ENCODE measurements at places on chromosomes 11 and 22.

DNA sequence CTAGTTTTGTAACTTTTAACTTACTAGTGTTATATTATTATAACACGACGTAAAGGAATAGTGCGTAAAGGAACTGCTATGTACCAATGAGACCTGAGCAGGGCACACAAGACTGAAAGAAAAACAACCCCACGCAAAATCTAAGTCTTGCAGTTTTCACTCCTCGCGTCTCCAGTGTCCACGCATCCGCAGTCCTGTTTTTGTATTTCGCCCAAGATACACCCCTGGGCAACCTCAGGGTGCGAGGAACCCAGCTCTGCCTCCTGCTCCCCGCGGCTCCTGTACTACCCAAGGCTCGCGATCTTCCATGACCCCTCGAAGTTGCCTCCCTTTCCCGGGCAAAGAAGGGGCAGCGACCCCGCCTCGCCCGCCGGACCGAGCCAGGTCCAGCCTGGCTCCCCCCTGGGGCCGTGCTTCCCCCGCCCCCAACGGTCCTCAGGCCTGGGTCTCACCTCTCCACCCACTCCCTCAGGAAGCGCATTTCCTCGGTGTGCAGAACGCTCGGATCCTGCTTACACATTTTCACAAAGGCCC, 393 bp downstream of the ST13 start:
- DNase-seq: peak; percentile 7

DNA sequence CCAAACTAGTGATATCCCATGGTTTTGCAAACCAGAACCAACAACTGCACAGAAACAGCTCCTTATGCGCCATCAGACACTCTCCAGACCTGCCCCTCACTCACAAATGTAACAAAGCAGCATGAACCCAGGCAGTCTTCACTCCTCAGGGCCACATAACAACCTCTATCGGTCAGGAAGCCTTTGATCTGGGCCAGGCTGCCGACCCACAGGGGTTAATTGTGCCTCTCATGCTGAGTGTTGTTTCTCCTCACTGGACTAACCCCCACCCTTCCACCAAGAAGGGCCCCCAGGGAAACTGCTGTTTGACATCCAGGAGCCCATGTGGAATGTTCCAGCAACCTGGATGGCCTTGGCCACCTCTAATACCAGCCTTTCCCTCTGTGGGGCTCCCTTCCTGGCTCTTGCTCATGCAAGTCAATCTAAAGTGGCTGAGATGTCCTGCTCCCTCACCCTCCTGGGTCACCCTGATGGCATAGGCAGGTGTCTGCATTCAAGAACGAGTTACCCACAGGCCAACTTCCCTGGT, 7.9 kb upstream of the RGL4 start:
- DNase-seq: no peak

DNA sequence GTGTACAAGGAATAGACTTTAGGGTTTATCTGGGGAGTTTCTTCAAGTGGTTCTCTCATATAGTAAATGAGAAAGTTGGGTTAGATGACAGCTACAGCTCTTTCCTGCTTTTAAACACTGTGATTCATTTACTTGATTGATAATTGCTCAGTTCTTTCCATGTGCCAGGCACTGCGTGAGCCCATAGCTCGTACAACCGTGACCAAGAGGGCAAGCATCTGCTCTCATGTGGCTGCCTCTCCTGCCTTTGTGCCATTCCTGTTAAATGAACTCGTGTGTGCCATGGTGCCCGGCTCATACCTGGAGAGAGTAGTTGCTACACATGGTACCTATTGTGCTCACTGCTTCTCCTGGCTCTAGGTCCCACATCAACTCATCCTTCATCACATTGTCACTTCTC, 206.3 kb downstream of the SNX19 start:
- no peak for DNase-seq

GRCh38 chr11:68680541-68681231, 3.7 kb upstream of the GAL start:
- DNase-seq: no peak

DNA sequence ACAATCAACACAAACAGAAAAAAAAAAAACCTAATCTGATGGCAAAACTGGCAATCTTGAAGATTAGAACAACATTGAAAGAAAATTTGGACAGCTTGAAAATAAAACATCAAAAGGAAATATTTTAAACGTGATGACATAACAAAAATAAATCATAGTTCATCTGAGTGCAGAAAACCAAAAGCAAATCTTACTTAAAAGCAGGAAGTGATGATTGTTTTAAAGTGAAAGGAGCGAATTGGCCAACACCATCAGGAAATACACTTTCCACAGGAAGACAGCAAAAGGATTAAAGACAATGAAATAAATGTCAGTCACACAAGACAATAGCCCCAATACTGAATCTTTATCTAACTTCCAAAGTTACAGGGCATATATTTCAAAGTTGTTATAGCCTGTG, 696.5 kb upstream of the CHORDC1 start:
- DNase-seq: no peak

DNA sequence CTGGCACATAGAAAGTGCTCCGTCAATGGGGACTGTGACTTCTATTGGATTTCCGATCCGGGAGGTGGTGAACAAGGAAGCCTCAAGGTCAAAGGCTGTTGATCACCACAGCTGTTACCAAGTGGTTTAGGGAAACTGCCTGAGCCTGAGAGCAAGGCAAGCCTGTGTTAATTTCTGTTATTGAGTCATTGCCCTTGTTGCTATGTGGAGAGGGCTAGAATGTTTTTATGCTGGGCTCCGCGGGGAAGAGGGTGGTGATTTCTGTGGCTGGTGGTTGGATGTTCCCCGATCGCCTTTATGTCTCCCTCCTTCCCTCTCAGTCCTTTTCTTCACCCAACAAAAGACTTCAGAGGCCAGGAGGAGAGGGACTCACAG, 108.5 kb upstream of the ALX4 start:
- no peak for DNase-seq

- DNase-seq: peak; percentile 3
These were observed 29.9 kb downstream of the SERPIND1 start for GRCh38 chr22:20803696-20804324.

- DNase-seq: no peak
These were observed 420.3 kb downstream of the SOX6 start for GRCh38 chr11:15936011-15936410.

DNA sequence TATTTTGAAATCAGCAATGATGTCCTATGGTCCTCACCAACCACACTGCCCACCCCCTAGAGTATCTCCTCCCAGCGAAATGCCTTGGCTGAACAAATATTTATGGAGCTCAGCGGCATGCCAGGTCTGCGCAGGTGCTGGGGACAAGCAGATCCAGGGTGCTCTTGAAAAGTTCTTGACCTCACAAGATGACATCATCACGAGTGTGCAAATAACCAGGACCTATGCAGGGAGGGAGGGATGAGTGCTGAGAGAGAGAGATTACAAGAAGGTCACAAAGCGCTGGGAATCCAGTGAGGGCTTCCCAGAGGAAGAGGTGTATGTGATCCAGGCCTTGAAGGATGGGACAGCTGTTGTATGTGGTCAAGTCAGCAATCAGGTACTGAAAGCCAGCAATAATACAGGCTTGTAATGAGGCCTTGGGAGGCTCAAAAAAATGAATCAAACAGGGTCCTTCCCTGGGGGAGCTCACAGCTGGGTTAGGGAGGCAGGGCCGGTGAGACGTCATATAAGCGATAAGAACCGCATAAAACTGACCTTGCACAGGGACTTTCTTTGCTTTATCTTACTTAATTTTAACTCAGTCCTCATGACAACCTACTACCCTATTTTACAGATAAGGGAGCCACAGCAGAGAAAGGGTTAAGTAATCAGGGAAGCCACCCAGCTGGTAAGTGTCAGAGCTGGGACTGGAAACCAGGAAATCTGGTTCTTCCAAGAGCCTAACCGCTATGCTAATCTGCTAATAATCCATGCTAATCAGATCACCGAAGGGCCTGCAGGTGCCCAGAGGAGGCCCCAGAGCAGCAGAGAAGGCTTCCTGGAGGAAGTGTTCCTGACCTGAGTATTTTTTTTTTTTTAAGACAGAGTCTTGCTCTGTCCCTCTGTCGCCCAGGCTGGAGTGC, 8.2 kb downstream of the ARRB1 start:
- no peak for DNase-seq

DNA sequence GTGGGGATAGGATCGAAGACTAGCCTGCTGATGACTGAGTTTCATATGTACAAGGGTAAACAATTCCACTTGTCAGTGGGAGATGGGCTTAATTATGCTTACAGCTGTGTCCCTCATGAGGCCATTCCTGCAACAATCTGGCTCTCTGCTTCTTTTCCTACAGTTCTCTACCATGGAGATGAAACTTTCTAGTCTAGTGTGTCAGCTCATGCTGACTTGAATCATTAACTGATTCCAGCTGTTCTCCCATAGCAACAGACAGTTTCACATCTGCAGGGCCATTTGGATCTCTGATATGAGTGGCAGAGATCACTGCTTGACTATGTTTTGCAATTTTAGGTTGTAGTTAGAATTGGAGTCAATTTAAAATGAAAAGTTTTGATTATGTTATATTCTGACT, 1251.7 kb upstream of the RAG2 start:
- DNase-seq: no peak

DNA sequence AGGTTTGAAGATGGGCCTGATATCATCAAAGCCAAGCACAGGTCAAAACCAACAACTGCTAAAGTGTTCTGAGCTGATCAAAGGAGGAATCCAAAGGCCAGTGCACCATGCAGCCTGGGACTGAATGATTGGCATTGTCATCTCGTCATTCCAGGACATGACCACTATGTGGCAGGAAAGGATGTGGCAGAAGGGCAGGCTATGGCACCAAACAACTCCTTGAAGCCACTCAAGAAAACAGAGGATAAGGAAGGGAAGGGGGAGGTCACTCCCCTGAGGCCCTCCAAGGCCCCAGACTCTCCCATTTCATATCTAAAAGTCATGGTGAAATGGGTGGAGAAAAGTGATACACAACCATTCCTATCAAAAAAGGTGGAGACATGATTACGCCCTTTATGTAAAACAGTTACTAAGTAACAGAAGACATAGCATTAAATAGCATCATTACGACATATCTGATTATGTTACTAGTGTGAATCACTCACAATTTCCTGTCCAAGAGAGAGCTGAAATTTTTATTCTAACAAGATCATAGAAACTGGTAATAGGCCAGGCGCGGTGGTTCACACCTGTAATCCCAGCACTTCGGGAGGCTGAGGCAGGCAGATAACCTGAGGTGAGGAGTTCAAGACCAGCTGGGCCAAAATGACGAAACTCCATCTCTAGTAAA, 49.3 kb downstream of the AHNAK start:
- DNase-seq: no peak

DNA sequence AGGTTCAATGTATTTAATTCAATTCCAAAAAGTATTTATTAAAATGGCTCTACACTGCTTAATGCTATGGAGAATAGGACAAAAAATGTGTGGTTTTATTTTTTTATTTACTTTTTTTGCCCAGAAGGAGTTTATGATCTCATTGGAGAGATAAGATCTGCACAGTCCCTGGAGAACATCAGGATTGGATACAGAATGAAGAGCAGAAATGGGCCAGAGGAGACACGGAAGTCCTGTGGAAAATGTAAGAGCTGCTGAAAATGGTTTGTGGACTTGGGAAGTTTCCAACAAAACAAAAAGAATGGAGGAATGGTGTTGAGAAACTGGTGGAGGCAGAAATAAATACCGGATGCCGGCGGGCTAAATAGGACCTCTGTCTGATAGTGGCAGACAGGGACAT, 554.6 kb downstream of the OPCML start:
- DNase-seq: no peak

GRCh38 chr11:72777755-72778278, 16.0 kb downstream of the STARD10 start:
- DNase-seq: no peak

GRCh38 chr11:41519696-41520095, 60.2 kb upstream of the LRRC4C start:
- DNase-seq: no peak

DNA sequence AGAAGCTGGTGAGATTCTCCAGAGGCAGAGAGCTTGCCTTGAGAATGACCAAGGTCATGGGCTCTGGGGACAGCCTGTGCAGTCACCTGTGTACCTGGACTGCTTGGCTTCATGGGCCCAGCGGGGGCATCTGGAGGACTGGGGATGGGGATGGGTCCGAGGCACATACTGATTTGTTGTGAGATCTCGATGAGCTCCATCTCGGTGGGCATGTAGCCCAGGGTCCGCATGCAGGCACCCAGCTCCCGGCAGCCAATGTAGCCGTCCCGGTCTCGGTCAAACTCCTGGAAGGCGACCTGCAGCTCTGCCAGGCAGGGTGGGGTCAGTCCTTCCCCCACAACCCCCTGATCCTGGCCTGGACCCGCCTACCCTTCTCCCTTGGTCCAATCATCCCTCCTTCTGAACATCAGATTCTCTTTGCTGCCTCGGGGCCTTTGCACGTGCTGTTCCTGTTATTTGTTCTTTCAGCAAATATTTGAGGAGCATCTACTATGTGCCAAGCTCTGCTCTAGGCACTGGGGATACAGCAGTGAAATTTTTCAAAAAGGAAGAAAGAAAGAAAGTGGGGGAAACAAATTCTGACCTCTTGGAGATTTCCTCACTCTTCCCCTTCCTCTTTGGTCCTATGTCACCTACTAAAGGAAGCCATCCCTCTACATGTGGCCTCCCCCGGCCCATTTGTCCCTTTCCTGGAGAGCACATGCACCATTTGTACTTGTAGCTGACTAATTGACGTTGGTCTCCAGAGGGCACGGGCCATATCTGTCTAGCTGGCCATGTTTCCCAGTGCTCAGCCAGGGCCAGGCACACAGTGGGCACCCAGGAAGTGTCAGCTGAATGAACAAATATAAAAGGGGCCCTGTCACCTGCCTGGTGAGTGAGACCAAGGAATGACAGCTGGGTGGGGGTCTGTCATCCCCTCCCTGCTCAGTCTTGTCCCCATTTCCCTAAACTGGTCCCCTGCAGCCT, 2.1 kb downstream of the CABP2 start:
- no peak for DNase-seq

- DNase-seq: no peak
These were observed 87.1 kb downstream of the ADAMTS15 start for GRCh38 chr11:130535520-130535919.

DNA sequence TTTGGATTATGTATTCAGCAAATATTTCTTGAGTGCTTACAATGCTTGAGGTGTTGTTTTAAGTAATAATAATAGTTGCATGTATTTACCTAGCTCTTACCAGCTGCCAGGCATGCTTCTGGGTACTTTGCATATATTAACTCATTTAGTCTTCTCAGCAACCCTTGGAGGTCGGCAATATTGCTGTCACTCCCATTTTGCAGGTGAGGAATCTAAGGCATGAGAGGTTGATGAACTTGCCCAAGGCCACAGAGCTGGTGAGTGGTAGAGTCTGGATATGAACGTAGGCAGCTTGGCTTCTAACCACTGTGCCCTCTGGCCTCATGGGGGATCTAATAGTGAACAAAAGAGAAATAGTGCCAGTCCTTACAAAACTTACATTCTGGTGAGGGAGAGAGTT, 92.9 kb downstream of the PARVA start:
- DNase-seq: no peak

DNA sequence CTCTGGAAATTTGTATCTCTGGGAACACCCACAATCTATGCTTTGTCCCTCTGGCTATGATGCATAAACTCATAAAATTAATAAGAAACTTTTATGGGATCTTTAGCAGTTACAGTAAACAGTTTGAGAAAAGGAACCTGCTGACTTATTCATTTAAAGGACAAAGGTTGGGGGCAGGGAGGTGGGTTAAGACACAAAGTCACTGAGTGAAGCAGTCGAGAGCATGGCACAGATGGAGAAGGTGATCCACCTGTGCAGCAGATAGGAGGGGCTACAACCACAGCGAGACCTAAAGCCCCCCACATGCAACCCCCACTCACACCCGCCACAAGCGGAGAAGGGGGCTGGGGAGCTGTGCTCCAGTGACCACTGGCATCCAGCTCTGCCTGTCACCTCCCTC, 45.0 kb downstream of the SMCO4 start:
- no peak for DNase-seq

- DNase-seq: no peak
These were observed 5.5 kb downstream of the C11orf24 start for GRCh38 chr11:68266121-68266891.

- peak; percentile 93 for DNase-seq
These were observed at the start of gene COPB1 for GRCh38 chr11:14499560-14500180. TSS of gene COPB1 (minus strand) at chr11:14499811. CDS start at chr11:14498928, 883 bp downstream.
